ENCODE measurements at places on chromosomes 13 and 19. TPM values are rescaled to one million over a fixed set of nuclear protein-coding genes. Genes with fewer than 3 reads are reported as not detected.

DNA sequence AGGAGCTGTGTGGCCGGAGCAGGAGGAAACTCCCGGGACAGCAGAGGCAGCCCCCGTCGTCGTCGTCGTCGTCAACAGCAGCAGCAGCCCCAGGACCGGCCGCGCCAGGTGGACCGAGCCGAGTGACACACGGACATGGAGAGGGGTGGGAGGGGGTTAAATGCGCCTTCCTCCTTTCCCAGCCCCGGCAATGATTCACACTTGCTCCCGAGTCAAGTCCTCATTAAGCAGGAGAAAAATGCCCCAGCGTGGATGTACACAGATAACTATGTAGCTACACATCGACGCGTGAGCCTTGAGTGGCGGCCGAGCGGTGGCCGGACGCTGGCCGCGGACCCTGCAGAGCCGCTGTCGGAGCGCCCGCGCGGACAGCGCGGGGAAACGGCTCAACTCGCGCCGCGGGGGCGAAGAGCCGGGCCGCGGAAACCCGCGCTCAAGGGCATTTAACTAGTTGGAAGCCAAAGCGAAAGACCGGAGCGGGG is 645 bp downstream of the UBL3 start:
- H3K4me1 ChIP-seq: no peaks in the 10 kb centered on the region
- no peaks in the 10 kb centered on the region for H3K36me3 ChIP-seq
- H3K27ac ChIP-seq: peak overlapping the region; percentile 97
- peak; percentile 82 for DNase-seq

DNA sequence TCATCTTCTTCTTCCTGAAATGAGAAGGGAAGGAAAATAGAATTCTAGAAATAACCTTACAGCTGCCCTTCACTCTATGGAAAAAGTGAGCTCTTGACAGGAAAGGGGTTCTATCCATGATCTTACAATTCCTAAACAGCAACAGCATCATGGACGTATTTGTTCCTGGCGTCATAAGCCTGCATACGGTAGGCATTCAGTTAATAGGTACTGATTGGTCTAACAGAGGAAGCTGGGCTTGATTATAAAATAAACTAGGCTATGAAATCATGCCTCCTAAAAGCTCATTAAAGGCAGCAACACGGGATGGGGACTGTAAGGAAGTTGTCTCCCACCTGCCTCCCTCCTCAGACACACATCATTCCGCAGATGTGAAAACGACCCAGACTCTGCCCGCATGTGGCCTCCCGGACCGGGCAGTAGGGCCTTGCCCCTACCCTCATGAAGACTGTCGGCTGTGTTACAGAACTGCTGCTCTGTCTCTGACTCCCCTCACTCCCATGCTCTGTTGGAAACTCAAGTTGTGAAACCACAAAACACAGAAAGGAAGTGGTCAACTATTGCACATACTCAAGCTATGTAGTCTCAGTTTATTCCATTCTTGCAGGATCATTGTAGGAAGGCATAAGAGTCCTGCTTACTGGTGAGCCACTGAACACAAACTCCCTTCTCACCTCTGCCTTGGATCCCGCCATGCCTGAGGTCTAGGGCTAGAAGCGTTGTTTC is 129.8 kb downstream of the DLEU7 start:
- no peak overlapping the region for H3K4me3 ChIP-seq
- H3K36me3 ChIP-seq: no peaks in the 10 kb centered on the region
- no peak overlapping the region for H3K27ac ChIP-seq

NKPD1 gene
- total RNA-seq: not detected

ZNF8 gene
- total RNA-seq: 6.0 TPM

KLK11 gene
- total RNA-seq: not detected

DNA sequence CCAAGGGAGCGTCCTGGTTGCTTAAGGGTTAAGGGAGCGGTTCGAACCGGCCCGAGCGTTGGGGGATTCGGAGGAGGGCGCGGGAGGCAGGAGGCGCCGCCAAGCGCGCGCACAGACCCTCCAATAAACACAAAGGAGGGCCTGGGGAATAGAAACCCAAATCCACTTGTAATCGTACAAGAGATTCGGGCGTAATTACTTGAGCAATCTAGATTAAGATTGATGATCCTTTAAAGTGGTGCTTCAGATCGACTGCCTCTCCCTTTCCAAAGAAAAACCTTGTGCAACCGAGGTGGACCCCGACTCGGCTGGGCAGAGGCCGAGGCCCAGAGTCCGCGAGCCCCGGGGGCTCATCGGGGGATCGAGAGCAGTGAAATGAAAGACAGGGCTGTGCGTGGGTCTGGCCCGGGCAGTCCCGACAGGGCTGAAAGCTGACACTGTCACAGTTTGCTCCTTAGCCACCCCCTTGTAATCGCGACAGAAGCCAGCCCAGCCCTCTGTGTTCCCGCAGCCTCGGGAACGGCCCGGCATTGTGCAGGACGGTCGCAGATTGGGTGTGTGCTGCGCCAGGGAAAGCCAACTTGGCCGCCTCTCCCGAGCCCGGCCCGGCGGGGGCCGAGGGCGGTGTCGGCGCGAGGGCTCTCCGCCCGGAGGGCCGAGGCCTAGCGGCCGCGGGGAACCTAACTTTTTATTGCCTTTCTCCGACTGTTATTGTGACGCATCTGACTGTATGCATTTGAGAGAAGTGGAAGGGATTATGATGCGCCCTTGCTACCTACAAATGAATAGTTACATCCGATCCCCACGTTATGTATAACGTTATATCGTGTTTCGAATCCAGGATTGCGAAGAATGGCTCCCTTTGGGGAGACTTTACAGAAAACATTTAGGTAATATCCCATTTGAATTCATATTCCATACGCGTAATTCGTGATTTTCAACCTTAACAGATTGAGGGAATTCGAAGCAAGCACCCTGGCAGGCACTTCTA is 5.5 kb downstream of the MAB21L1 start:
- no peaks in the 10 kb centered on the region for H3K27me3 ChIP-seq
- H3K36me3 ChIP-seq: no peaks in the 10 kb centered on the region
- no peak for DNase-seq
- peak overlapping the region; percentile 35 for H3K27ac ChIP-seq
- peak overlapping the region; percentile 45 for H3K4me3 ChIP-seq

LSM14A gene
- 107 TPM for total RNA-seq

DNA sequence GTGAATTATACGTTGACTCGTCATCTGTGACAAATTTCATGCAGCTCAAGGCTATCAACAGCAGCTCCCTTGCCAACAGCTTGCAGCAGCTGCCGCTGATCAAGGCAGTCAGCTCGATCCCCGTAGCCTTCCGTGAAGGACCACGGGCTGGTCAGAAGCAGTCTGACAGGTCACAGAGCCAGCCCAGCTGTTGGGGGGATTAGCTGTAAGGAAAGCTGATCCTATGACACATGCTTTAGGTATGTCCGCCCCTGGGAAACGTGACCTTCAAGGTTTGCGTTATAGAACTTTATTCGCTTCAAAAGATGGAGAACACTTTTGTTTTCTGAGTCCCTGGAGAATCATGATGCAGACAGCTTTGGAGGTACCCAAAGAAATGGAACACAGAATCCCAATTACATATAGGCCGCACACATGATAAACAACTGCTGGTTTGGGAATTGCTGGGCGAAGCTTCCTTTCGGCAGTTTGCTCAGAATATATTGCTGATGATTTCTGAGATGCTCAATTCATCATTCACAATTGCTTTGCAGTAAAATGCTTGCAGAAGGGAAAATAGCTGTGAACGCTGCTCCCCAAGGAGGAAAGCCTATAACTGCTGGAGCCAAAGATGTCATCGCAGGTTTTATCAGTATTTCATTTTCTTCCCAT is 62.6 kb upstream of the USP29 start:
- H3K27ac ChIP-seq: no peak overlapping the region
- no peaks in the 10 kb centered on the region for H3K27me3 ChIP-seq
- no peaks in the 10 kb centered on the region for H3K36me3 ChIP-seq
- no peak for DNase-seq

DNA sequence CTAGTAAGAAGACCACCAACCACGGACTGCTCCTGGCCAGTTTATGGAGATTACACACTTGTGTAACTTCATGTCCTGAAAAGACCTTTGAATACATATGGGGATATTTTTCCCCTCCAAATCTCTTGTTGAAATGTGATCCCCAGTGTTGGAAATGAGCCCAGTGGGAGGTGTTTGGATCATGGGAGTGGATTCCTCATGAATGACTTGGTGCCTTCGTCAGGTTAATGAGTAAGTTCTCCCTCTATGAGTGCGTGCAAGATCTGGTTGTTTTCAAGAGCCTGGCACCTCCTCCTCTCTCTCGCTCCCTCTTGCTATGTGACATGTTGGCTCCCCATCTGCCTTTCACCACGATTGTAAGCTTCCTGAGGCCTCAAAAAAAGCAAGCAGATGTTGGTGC is 769.0 kb upstream of the SLITRK1 start:
- H3K36me3 ChIP-seq: no peaks in the 10 kb centered on the region
- H3K4me1 ChIP-seq: peaks cover 3% of the 10 kb centered on the region
- DNase-seq: no peak
- H3K27me3 ChIP-seq: no peaks in the 10 kb centered on the region
- no peak overlapping the region for H3K4me3 ChIP-seq

DNA sequence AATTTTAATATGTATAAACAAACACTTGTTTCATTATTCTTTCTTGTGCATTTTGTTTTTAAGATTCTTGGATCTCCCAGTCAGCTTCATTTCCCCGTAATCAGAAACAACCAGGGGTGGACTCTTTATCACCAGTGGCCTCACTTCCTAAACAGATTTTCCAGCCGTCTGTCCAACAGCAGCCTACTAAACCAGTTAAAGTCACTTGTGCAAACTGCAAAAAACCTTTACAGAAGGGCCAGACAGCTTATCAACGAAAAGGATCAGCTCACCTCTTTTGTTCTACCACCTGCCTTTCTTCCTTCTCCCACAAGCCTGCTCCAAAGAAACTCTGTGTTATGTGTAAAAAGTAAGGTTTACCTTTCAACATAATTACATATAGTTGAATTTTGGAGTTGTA is 44.3 kb downstream of the ZMYM2 start:
- no peaks in the 10 kb centered on the region for H3K4me1 ChIP-seq
- DNase-seq: no peak
- H3K4me3 ChIP-seq: no peak overlapping the region
- H3K27me3 ChIP-seq: no peaks in the 10 kb centered on the region

- H3K4me1 ChIP-seq: no peaks in the 10 kb centered on the region
- H3K4me3 ChIP-seq: no peak overlapping the region
- no peak for DNase-seq
- no peaks in the 10 kb centered on the region for H3K27me3 ChIP-seq
- H3K27ac ChIP-seq: no peak overlapping the region
Measured at GRCh38 chr13:30808600-30808999, 73.3 kb downstream of the ALOX5AP start.

GRCh38 chr13:24052547-24053518 is 107.7 kb upstream of the SPATA13 start:
- DNase-seq: peak; percentile 75
- H3K4me1 ChIP-seq: no peaks in the 10 kb centered on the region
- H3K36me3 ChIP-seq: no peaks in the 10 kb centered on the region
- H3K27ac ChIP-seq: peak overlapping the region; percentile 58

- peaks cover 3% of the 10 kb centered on the region for H3K4me1 ChIP-seq
- DNase-seq: no peak
- no peak overlapping the region for H3K4me3 ChIP-seq
- peaks cover 72% of the 10 kb centered on the region for H3K36me3 ChIP-seq
- H3K27me3 ChIP-seq: no peaks in the 10 kb centered on the region
Measured at GRCh38 chr19:7970716-7971448, 27.4 kb upstream of the TIMM44 start.

DNA sequence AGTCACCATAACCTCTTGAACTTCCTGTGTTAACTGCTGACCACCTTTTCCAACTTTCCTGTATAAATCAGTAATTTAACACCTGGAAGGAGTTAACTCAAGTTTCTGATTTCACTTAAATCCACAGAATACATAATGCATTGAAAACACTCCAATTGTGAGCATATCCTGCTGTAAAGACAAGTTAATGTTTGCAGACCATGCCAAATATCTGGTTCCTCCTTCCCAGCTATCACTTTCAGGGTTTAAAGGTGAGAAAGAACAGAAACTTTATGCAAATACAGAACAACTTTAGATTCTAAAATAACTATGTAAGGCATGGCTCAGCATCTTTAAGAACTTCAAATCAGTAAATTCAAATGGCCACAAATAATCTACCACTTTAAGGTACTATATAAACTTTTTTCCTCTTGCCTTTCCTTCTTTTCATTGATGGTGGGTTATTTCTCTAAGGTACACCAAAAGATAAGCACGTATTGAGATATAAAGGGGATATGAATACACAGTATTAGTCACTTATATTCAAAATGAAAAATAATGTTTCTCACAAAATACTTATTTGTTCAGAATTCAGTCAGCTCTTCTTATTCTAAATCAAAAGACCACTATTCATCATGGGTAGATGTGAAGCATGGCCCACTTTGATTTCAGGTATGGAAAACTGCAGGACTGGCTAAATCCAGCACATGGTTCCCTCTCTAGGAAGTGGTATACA is 6.6 kb upstream of the TPTE2 start:
- H3K27ac ChIP-seq: no peak overlapping the region
- DNase-seq: no peak

KLF2 gene
- total RNA-seq: 281 TPM

GJA3 gene
- total RNA-seq: not detected

DNA sequence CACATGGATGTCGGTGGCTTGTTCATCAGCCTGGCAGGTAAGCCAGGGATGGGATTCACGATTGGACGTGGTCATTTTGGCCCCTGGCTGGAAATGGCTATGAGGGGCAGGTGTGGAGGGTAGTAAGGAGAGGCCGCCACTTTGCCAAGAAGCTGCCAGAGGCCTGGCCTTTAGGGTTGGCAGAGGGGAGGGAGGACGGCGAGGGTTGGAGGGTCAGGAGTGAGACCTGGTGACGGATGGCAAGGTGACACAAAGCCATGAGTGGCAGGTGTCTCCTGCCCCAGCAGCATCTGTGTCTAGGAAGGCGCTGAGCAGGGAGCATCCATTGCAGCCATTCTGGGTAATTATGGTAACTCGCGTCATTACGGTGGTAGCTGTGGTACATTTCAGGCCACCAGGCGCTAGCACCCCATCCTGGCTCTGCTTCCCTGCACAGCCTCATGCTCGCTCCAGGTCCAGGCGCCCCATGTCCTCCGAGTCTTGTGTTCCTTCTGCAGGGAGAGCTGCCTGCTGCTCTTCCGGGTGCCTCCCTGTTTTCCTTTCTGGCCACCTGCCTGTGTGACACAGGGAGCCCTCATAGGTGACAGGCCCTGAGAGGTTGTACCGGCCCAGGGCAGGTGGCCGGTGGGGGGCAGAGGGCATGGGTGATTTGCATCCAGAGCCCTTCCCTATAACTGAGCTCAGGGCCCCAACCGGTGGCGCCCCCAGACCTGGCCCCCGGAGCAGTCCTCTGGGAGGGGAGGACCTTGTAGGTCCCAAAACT is 4.2 kb downstream of the SSBP4 start:
- H3K4me1 ChIP-seq: peaks cover 35% of the 10 kb centered on the region
- no peak overlapping the region for H3K4me3 ChIP-seq
- H3K27ac ChIP-seq: peak overlapping the region; percentile 36
- H3K27me3 ChIP-seq: no peaks in the 10 kb centered on the region
- no peaks in the 10 kb centered on the region for H3K36me3 ChIP-seq
- DNase-seq: no peak

Measured in ascending aorta (tissue), 2 donors.